ENCODE measurements at places on chromosomes 2 and 18. TPM values are rescaled to one million over a fixed set of nuclear protein-coding genes. Genes with fewer than 3 reads are reported as not detected.

Gene HOXD11
- total RNA-seq, result not detected

Gene DNAH7
- under 0.01 TPM for total RNA-seq

Gene EMILIN2
- total RNA-seq, result 20.6 TPM

Gene COL4A4
- 0.67 TPM for total RNA-seq

Gene PDE1A
- total RNA-seq, result not detected

Gene ACADL
- not detected for total RNA-seq

- no peak for DNase-seq
These were observed 30.9 kb upstream of the SALL3 start for GRCh38 chr18:78948707-78949106.

DNA sequence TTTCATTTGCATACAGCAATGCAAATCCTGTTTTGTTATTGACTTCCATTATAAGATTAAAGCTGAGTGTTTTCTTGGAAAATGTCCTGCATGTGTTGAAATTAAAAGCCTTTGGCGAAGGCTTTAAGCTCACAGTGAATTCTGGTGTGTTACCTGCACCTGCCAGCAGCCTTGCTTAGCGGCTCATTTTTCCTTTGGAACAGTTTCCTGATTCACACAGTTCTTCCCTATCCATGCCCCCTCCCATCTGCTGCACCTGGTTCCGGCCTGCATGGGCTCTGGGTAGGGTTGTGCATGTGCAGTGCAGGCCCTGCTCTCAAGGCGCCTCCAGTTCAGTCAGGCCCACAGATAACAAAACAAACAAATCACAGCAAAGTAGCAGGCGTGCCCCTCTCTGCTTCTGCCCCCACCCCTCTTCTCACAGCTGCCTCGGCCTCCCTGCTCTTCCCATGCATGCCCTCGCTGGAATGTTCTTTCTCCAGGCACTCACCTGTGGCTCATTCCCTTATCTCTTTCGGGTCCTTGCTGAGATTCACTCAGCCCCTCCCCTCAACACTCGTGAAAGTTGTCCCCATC is 15.8 kb downstream of the MTCL1 start:
- DNase-seq, result no peak

GRCh38 chr2:60104514-60105505 is 448.6 kb downstream of the BCL11A start:
- DNase-seq, result no peak

GRCh38 chr2:128500138-128500800 is 181.6 kb upstream of the HS6ST1 start:
- DNase-seq, result peak; percentile 20

GRCh38 chr2:146978577-146979555 is 866.0 kb upstream of the ACVR2A start:
- no peak for DNase-seq

- DNase-seq, result no peak
These were observed 19.2 kb downstream of the SERPINB4 start for GRCh38 chr18:63624863-63625262.

- no peak for DNase-seq
These were observed 15.4 kb downstream of the TNS1 start for GRCh38 chr2:217987391-217987790.

GRCh38 chr2:218024336-218024735 is 21.5 kb upstream of the TNS1 start:
- no peak for DNase-seq

DNA sequence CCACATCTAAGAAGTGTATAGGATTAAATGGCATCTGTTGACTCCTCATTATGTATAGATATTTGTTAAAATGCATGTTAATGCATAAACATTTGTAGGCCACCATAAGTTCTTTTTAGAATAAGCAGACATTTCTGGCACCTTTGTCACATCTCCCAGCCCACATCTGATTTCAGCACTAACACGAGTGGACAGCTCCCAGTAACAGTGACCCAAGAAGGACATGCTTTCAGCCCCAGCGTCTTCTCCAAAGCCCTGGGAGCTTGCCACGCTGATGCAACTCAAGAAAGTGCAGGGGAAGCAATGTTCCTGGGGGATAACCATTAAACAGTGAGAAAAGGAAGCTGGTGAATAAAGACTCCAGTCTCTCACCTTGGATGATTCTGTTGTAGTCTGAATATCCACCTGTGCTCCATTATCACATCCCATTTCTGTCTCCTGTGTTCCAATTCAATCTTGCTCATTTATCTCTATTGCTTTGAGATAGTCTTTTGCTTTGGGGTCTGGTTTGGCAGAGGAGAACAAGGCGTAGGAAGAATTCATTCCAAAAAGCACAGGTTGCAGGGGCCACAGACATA is 182.6 kb upstream of the THSD7B start:
- peak; percentile 41 for DNase-seq

DNA sequence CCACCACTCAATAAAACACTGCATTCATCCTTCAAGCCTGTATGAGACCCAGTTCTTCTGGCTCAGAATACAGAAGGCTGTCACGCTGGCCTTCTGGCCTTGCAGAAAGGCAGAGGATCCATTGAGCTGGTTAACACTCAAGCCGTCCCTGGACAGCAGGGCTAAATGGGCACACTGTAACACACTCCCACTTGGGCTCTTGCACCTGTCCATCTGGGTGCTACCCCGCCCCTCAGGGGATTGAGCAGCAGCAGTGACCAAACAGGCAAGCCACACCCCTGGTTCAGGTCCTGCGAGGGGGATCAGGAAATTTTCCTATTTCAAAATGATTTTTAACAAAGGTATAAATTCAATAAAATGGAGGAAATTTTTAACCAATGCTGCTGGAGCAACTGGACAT is 936.0 kb downstream of the CNTNAP5 start:
- DNase-seq, result no peak

DNA sequence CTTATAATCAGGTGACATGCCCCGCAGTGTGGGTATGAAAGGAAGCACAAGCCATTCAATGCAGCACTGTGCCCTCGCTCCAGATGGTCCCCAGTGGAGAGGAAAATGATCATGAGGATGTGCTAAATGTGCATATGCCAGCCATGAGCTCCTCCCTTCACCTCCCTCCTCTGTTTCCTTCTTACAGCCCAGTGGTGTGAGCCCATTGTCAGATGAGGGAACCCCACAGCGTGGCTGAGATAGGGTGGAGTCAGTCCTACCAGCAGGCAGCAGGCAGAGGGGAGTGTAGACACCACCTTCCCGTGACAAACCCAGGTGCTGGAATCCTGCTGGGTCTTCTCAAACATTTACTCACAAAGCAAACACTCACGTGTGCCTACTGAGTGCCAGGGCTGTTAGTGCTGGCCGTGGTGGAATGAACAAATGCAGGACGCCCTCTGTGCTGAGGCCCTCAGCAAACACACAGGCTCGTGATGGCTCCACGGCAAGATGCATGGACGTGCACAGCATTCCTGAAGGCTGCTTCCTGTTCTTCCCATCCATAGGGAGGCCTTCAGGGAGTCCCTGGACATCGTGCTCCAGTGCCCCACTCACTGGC is 181.7 kb upstream of the TPO start:
- DNase-seq, result no peak

Measured in H7 (cell line).